ENCODE measurements at places on chromosomes 5 and 9.

DNA sequence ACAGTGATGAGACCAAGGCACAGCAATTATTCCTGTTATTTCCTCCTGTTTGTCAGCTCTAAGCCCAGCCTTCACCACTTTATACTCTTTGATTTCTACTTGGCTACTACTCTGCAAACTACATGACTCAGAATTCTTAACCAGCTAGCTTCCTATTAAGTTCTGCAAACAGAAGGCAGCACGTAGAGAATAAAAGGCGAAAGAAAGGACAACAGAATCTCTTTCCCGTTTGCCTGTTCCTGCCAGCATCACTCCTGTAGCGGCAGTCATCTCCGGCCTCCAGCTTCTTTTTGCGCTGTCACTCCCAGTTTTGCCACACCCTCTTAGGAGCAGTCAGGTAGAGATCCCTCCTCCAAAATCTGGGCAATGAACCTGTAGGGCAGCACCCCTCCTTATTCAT, 29.9 kb downstream of the DPYSL3 start:
- DNase-seq: peak; percentile 91

GRCh38 chr5:134111741-134112647, 2.5 kb upstream of the TCF7 start:
- no peak for DNase-seq

- DNase-seq: no peak
These were observed 53.8 kb downstream of the MRPL36 start for GRCh38 chr5:1745796-1746370.

GRCh38 chr5:155983954-155984353, 343.0 kb upstream of the SGCD start:
- no peak for DNase-seq

DNA sequence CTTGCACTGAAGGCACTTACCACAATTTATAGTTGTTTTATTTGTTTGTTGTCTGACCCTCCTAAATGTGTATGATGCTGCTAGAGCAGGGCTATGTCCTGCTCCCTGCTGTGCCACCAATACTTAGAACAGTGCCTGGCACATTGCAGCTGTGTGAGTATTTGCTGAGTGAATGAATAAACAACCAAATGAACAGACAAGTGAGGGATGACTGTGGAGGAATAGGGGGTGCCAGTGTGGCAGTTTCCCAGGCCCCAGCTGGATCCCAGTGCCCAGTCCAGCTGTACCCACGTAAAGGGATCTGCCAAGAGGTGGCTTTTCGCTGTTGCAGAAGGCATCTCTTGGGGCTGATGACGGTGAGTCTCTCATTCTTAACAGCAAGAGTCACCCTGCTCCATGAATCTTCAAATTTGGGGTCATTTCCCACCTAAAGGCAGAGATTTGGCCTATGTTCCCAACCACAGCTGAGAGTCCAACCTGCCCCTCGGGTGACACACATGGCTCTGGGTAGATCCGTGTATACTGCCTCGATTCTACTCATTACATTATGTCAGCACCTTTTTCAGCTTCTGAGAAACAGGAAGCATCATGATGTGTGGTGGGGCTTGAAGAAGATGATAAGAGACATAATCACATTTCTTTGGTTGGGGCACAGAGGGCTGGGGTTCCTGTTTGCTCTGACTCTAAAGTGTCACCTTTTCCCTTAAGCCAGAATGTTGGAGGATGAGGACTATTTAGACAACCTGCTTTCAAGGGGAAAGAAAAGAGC, 14.3 kb downstream of the IL5 start:
- no peak for DNase-seq

GRCh38 chr9:27749838-27750237, 176.6 kb upstream of the C9orf72 start:
- DNase-seq: no peak

DNA sequence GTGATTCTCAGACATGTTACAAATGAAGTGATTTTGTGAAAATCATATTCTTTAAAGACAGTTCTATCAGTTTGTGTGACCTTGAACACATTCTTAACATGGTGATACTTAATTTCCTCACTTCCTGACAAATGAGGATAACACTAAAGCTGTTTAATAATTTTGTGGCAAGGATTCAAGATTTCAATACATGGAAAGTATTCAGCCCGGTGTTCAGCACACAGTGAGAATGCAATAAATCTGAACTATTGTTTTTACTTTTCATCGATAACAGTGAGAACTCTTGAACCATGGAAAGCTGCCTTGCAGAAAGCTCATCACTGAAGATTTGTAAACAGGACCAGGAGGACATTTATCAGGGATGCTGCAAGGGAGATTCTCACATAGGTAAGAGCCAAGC, 57.1 kb upstream of the C5orf46 start:
- DNase-seq: no peak

- DNase-seq: no peak
These were observed 436.1 kb downstream of the CDH10 start for GRCh38 chr5:24208686-24209106.

GRCh38 chr5:143955141-143955540, 143.2 kb downstream of the HMHB1 start:
- no peak for DNase-seq

DNA sequence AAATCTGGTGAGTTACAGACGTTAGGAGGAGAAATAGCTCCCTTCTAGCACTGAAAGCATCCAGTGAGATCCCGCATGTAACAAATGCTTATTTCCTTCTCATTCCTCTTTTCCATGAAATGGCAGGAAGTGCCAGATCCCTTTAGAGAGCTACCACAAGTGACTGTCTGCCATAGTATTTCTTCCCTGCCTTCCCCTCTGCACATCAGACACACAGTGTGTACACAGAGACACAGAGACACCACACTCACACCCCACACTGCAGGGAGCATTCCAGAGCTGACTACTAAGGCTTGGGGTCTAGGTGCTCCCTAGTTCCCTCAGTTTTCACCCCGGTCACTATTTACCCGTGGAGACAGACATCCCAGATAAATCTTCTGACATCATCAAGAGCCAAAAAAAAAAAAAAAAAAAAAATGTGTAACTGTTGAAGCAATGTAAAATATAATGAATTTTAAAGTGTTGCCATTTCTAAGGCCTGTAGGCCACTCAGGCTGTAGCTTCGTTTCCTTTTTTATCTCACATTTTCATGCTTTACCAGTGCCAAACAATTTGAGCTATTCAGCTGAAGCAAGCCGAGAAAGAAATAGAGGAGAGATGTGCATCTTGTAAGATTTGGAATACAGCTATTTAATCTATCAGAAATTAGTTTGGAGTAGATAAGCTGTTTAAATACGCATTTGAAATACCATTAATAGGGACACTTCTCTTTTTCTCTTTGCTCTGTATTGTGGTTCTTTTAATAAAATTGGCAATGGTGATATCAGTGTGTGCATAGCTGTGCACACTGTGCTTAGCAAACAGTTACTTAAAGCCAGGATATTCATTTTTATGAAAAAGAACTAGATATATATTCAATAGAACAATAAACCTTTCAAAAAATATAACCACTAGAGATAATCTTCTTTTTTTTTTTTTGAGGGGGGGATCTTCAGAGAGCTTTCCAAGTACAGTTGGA, 405.5 kb downstream of the PDE4D start:
- DNase-seq: no peak

GRCh38 chr5:178277346-178277745, 44.7 kb upstream of the PHYKPL start:
- no peak for DNase-seq

DNA sequence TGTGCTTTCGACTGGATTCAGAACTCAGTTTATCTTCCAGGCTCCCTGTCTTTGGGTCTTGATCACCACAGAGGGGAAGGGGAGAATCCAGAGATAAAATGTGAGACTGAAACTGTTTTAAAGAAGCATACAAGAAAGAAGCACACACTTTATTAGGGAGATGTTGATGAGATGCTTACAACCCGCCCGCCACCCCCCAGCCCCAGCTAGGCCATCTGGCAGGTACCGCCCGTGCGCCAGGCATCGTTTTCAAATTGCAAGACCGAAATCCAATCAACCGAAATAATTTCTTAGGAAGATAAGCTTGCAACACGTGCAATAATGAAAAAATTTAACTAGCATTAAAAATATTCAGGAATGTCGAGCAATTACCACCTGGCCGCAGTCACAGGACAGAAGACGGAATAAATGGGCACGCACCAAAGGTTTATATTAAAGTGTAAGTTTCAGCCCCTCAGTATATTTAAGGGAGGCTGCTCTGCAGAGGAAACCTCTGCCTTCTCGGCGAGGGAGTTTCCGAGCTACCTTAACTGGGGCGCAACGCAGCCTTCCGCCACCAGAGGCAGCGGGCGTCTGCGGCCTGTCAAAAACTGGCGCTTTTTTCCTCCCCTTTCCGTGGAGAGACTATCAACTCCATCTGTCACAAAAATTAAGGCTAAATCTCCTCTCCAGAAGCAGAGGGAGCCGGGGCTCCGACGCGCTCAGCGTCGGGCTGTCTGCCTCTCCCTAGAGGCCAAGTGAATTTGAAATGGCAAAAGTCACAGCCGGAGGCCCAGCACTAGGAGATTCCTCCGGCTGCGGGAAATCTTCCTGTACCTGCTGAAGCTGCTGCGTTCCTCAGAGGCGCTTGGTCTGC, 996 bp upstream of the GAS1 start:
- no peak for DNase-seq

GRCh38 chr9:34503406-34503805, 19.4 kb downstream of the ENHO start:
- no peak for DNase-seq

- peak; percentile 17 for DNase-seq
These were observed 68.4 kb downstream of the PSD2 start for GRCh38 chr5:139863855-139864558.

DNA sequence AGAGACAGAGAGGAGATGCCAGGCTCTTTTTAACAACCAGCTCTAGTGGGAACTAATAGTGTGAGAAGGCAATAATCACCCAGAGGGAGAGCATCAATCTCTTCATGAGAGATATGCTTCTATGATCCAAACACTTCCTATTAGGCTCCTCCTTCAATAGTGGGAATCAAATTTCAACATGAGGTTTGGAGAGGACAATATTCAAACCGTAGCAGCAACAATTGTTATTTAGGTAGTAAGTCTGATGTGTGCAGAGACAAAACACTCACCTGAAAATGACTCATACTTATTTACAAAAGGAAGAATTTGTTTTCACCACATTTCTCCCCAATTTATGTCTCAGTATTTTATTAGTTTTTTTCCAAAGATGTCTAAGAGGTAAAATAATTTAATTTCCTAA, 144.3 kb downstream of the ST8SIA4 start:
- DNase-seq: peak; percentile 7

DNA sequence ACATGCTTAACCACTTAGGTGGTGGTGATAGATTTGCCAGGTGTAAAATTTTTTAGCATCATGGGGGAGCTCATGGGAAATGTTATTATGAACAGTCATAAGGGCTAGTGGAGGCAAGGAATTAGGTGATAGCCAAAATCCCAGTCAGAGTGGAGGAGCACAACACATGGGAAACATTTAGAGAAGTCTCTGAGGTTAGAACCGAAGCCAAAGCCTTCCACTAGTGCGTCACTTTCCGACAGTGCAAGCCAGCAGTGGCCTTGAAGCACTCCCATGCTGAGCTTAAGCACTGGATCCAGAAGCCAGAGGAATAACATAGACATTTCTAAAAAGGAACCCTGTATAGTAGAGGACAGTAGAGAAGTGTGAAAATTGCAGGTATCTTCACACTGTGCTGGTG, 101.5 kb upstream of the SNX2 start:
- no peak for DNase-seq

- no peak for DNase-seq
These were observed 33.5 kb upstream of the SHOC1 start for GRCh38 chr9:111828193-111828592.

DNA sequence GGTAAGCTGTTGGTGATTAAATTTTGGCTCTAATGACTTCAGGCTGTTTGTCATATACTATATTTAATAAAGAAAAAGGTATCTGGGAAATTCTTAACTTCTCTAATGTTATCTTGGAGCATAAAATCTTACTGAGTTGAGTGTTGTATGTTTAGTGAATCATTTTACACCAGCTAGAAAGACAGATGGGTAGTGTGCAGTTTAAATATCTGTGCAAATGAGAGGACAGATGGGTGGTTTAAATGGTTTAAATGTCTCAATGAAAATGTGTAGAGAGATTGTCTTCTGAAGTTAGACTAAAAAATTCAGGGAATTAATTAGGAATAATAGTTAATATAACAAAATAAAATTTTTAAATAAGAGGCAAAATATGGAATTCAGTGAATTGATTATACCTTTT, 114.5 kb downstream of the FER start:
- no peak for DNase-seq

- no peak for DNase-seq
These were observed 93.5 kb upstream of the TNPO1 start for GRCh38 chr5:72722792-72723452.

DNA sequence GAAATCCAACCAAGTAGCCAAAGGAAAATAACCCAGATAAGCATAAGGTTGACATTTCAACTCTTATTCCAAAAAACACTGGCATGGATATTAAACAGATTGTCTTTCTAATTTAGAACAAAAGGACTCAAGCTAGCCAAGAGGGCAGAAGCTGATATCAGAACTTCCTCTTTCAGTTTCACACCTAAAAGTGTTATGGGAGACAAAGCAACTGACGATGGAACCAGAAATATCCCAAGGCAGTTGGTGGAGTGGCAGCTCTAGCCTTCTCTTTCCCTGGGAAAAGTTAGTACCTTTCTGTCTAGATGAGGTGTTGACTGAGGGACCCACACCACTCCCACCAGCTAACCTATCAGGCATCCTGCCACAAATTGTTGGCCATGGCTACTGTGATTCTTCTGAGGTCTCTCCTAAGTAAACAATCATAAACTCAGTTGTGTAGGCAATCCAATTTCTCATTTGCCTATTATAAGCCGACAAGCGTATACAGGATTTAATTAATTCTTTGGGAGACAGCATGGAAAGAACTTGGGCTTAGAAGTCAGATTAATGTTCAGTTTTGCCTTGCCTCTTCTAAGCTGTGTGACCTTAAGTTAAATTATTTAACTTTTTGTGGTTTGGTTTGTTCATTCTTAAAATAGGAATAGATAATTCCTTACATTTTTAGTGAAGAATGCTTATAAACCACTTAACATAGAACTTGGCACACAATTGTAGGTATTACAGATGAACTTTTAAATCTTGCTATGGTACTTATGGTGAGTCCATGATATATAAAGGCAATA, 110.9 kb upstream of the ADAMTSL1 start:
- DNase-seq: no peak

DNA sequence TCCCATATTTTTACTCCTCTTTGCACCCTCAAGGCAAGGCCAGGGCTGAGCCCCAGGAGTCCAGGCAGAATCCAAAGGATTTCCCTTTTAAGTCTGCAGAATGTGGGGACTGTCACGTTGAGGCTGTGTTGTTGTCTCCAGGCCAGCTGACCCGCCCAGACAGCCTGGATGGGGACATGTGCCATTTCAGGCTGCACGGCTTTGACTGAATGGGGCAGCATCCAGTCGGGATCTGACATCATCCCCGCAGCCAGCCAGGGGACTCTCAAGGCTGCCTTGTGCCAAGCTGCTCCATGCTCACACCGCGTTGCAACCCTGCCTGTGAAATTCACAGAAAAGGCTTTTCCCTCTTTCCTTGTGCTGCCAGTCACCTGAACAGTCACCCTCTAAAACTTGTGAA, 2.2 kb upstream of the ZNF366 start:
- DNase-seq: no peak

DNA sequence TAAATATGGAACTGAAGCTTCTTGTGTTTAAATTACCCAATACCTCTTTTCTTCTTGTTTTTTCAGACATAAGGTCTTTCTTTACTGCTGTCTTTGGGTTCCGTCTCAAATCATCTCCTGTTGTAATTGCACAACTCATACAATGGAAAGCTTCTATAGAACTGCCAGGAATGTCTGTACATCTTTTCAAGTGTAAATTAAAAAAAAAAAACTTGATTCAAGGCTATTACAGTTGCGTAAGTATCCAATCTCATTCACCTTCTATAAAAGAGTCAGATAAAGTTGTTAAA, 243.5 kb downstream of the ICE1 start:
- no peak for DNase-seq

- no peak for DNase-seq
These were observed 568.5 kb downstream of the RAB3C start for GRCh38 chr5:59151162-59151889.

All from NCI-H2029 treated with DMSO at 0.1 percent for 48 hours (cell line).